ENCODE measurements at places on chromosomes 11 and 22.

DNA sequence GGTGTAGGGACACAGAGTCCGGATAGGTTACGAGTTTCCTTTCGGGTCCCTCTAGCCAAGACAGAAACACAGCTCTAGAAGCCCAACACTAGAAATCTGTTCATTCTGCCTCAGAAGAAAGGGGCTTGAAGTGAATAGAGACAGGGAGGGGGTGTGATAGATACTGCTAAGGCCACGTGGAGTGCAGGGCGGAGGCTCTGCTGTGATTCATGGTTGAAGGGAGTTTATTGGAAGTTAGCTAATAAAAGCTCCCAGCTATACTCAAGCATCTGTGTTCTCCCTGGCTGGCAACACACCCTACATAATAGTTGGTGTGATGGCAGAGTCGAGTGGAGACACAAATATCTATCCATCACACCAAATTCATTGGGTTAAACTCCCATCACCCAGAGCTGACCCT is 337.4 kb downstream of the CADM1 start:
- DNase-seq: no peak

- no peak for DNase-seq
Measured at GRCh38 chr11:93974759-93975158, 46.4 kb upstream of the HEPHL1 start.

DNA sequence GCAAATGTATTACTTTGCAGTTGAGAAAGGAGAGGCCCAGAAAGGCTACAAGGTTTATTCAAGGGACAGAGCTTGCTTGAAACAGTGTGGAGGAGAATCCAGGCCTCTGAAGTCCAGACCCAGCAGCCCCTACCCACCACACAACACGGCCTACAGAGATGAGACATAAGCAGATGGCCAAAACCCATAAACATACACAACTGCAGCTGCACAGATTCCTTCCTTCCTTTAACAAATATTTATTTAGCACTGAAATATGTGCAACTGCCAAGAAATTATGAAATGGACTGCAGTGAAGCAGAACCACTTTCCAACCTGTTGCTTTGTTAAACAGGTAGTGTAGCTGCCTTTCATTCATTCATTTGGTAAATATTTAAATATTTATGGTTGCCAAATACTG is 122.3 kb downstream of the SPATA19 start:
- DNase-seq: no peak

- no peak for DNase-seq
Measured at GRCh38 chr11:129922674-129923073, 27.3 kb upstream of the NFRKB start.

- peak; percentile 57 for DNase-seq
Measured at GRCh38 chr11:12113294-12113693, 2.9 kb downstream of the MICAL2 start.

DNA sequence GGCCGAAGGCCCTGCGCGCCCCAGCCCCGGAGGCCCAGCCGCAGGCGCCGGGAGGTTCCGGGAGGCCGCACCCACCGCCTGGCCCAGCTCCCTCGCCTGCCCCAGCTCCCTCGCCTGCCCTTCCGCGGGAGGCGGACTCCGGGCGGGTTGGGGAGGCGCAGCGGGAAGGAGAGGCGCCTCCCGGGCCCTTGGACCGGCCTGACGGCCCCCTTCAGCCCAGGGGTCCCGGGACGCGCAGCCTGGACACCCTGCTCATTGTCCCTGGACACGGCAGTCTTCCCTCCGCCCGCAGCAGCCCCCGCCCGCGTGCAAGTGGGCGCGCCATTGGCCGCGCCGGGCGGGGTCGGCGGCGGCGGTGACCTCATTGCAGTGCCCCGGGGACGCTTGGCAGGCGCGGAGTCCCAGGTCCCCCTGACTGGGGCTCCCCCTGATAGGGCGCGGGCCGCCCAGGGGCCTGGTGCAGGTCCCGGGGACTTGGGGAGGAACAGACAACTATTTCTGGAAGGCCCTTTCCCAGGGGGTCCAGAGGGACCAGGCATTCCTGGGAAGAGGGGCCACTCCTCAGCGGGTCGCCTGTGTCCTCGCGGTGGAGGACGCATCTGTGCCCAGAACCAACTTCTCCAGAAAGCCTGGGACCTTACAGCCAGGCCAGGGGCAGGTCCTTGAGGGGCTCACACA is 501 bp downstream of the CD151 start:
- DNase-seq: no peak

DNA sequence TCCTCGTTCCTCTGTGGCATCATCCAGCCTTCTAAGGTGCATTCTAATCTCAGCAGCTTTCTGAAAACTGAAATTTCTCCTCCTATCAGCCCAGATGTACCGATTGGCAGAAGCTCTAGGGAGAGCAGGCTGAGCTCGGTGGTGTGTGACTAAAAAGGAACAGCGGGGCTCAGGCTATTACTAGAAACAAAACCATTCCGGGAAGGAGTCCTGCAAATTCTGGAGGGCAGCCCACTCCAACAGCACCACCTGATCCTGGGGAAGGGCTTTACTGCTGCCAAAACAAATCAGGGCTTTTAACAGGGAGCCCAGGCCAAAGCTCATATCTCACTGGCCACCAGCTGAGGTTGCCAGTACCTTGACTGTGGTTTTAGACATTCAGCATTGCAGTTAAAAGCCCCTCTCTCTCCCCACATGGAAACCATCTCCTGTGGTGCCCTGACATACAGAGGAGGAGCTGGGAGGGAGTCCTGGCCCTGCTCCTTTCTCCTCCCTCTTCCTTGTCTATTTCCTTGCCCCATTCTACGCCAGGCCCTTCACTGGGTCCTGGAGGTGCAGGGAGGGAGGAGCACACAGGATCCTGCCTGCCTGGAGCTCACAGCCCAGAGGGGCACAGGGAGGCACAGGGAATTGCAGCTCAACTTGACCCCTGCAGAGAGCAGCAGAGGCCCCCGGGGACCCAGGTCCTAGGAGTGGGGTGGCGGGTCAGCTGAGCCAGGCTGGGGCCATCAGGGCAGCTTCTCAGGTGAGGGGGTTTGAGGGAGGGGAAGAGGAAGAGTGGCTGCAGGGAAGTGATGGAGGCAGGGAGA is 889 bp downstream of the PLAAT4 start:
- peak; percentile 98 for DNase-seq

DNA sequence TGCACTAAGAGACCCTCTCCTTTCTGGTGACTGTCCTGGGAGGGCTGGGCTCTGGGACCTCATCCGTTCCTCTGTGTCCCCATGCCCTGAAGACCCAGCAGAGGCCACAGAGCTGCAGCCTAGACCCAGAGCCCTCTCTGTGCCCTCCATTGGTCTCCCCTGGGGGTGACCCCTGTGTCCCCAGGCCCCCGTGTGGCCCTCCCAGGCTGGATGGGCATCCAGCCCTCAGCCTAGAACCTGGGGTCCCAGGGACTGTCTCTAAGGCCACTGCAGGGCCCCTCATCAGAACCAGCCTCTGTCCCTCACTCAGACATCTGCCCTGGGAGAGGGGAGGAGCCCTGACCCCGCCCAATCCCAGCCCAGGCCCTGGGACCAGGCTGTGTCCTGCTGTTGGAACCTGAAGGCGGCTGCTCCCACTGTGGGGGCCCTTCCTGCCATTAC is 5.7 kb downstream of the IGLL1 start:
- no peak for DNase-seq

- peak; percentile 24 for DNase-seq
Measured at GRCh38 chr11:35605706-35606105, 12.6 kb upstream of the FJX1 start.

DNA sequence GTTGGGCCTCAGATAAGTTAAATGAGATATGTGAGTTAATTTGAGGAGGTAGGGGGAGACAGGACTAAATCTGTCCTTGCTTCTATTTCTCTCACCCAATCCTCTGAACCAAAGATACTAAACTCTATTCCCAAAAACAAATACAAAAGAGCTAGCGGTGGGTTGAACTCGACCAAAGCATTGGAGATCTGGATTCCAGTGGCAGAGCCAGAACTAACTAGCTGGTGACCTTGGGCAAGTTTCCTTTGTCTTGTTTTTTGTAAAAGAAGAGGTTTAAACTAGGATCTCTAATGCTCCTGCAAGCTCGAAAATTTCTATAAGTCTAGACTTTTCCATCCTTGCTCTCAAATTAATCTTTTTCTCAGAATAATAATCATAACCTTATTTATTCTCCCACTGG is 1.5 kb downstream of the ME3 start:
- DNase-seq: peak; percentile 34
